Naive B cell (primary cell): ENCODE measurements at places on chromosomes 3 and 15.

GRCh38 chr15:51267703-51268083 lies 70.7 kb downstream of the CYP19A1 start:
- no peak for DNase-seq

DNA sequence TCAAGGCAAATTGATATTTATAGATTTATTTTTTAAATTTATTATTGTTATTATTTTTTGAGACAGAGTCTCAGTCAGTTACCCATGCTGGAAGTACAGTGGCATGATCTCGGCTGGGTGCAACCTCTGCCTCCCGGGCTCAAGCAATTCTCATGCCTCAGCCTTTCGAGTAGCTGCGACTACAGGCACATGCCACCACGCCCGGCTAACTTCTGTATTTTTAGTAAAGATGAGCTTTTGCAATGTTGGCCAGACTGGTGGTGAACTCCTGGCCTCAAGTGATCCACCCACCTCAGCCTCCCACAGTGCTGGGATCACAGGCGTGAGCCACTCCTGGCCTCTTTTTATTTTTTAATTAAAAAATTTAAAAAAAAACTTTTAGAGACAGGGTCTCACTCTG lies 19.0 kb downstream of the SPG21 start:
- DNase-seq, result no peak

DNA sequence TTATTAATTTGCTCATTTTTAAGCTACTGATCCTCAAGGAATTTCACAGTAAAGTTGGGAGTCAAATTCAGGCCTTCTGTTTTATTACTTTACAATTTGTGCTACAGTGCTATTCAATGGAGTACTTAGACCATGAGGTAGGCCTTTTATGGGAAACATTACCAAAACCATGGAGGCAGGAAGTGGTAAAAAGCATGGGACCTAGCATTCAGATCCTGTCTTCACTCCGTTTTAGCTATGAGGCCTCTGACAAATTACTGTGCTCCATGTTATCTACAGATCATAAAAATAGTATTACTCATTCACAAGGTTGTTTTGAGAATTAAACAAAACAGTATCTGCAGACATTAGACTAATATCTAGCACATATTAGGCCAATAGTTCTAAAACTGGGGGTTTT lies 140.6 kb upstream of the SLITRK3 start:
- no peak for DNase-seq

- no peak for DNase-seq
These were observed 2.6 kb downstream of the DUOXA2 start for GRCh38 chr15:45116482-45117307.

- peak; percentile 28 for DNase-seq
These were observed 36.7 kb downstream of the CMTM7 start for GRCh38 chr3:32428092-32429068.

- DNase-seq, result no peak
These were observed 8.7 kb downstream of the MYL3 start for GRCh38 chr3:46854555-46854991.

DNA sequence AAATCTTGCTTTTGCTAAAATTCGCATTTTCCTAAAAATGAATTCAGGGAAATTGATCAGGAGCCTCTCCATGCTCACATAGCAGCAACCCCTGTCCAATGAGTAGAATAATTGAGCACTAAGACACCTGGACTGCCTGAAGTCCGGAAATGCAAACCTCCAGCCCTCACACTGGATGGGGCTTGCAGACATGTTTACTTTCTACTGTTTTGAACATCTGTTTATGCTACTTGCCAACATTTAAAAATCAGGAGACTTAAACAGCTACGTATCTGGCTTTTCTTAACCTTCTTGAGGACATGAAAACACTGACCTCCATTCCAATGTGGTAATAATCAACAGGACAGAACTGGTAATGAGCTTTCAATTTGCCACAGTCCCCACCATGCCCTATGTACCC lies 184.4 kb downstream of the SHOX2 start:
- DNase-seq, result no peak

GRCh38 chr3:88019024-88019423 lies 39.8 kb downstream of the CGGBP1 start:
- no peak for DNase-seq

- DNase-seq, result no peak
These were observed 18.4 kb downstream of the LRCH3 start for GRCh38 chr3:197809356-197810020.
